Activated CD4-positive, alpha-beta T cell treated with anti-CD3 and anti-CD28 coated beads, Interleukin-2, amount 50 U/mL, for 24 hours (primary cell): ENCODE measurements at places on chromosomes 6 and 20.

DNA sequence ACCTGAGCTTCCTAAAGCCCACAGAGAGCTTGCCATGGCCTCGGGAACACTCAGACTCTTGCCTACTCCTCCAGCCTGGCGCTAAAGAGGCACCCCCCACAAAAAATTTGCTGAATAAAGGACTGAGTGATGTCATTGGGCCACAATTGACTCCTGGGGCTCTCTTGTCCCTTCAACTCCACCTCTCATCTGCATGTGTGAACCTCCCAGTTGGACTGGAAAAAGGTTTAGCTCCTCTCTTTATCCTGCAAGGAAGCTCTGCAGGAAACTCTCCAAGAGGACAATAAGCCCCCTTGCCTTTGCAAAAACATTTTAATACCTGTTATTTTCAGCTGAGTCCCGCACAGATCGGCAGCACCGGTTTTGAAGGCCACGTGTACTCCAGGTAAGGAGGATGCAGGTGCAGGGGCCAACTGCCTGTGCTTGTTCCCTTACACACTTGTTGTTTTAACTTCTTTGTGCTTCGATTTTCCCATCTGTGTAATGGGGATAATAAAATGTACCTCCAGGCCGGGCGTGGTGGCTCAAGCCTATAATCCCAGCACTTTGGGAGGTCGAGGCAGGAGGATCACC, 107.3 kb downstream of the TFAP2C start:
- DNase-seq, result no peak

DNA sequence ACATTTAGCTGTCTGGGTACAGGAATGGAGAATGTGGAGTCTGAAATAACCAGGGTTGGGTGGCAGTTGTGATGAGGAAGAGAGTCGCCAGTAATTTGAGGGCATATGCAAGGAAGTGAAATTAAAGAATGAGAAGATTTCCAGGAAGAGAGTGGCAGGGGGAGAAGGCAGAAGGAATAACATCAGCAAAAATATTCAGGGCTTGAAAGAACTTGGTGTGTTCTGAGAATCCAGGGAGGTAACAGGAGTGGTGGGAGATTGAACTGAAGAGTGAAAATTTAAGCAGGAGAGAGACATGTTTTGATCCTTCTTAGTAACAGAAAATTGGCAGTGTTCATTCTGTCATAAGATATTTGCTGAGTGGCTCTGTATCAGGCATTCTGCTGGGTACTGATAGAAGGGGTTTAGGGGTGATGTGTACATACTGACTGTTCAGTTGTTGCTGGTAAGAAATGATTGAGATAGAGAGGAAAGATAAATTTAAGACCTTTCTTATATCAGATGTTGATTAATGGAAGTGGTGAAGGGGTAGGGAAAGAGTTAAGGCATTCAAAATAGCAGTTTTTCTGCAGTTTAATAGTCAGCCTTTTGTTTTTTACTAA, 54.7 kb downstream of the PHF20 start:
- DNase-seq, result no peak

- no peak for DNase-seq
Observed at GRCh38 chr20:60506061-60506460, 547.8 kb downstream of the CDH26 start.

DNA sequence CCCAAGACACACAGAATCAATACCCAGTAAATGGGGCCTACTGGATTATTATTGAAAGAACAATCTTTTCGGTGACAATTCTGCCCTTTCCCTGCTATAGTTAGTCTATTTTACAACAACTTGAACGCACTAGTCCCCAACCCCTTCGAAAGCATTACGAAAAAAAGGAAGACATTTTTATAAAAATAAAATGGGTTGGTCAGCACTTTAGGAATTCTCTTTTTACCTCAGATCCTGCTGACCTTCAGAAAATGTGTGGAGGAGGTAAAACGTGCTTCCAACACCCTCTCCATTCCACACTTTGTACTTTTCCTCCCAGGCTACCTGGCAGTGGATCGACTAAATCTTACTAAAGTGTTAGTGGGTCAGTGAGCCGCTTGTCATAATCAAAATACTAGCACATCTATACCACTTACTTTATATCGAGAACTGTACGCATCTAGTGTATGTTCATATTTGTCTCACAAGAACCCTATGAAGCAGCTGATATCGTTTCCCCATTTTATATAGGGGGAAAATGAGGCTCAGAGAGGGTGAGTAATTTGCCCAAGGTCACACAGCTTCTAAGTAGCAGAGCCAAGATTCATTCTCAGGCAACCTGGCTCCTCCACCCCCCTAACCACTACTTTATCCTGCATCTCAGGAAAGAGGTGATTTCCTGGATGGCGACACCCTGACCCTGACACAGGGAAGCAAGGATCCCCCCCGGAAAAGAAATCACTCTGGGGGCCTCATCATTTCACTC, 10.6 kb downstream of the NFATC2 start:
- DNase-seq, result no peak

DNA sequence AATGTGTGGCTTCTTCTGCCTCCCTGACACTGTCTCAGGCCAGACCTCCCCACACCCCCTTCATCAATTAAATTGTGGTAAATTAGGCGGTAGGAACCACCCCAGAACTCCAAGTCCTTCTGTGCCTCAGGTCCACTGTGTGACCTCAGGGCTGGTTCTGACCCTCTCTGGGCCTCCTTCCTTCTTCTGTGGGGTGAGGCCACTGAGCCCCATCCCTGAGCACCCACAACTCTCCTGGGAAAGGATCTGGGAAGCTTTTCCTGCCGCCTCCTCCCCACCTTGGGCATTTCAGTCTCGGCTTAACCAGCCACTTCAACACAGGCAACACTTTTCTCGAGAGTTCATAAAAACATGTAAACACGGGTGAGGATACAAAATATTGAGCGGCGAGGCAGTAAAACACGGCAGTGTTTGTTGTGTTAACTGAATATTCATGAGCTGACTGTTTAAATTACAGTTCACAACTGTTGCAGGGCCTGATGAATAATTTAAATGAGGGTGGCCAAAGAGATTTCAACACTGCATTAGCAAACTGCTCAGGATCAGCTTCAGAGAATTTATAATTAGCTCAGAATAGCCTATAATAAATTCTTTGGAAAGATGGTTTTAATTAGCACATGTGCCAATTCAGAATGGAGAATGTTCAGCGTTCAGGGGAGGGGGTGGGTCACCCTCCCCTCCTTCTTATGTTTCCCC, 112.1 kb downstream of the TOX2 start:
- DNase-seq, result no peak

- no peak for DNase-seq
Observed at GRCh38 chr20:63895202-63895951, 451 bp downstream of the DNAJC5 start.
